Stimulated activated CD4-positive, alpha-beta T cell treated with anti-CD3 and anti-CD28 coated beads, Interleukin-1b, Interleukin-23, amount 100 ng/mL, for 1 hour (primary cell): ENCODE measurements at places on chromosomes 13 and 19.

GRCh38 chr19:33953023-33953422, 156.4 kb downstream of the KCTD15 start:
- DNase-seq: no peak

- no peak for DNase-seq
Observed at GRCh38 chr13:99967869-99968520, 3.6 kb downstream of the ZIC5 start.

DNA sequence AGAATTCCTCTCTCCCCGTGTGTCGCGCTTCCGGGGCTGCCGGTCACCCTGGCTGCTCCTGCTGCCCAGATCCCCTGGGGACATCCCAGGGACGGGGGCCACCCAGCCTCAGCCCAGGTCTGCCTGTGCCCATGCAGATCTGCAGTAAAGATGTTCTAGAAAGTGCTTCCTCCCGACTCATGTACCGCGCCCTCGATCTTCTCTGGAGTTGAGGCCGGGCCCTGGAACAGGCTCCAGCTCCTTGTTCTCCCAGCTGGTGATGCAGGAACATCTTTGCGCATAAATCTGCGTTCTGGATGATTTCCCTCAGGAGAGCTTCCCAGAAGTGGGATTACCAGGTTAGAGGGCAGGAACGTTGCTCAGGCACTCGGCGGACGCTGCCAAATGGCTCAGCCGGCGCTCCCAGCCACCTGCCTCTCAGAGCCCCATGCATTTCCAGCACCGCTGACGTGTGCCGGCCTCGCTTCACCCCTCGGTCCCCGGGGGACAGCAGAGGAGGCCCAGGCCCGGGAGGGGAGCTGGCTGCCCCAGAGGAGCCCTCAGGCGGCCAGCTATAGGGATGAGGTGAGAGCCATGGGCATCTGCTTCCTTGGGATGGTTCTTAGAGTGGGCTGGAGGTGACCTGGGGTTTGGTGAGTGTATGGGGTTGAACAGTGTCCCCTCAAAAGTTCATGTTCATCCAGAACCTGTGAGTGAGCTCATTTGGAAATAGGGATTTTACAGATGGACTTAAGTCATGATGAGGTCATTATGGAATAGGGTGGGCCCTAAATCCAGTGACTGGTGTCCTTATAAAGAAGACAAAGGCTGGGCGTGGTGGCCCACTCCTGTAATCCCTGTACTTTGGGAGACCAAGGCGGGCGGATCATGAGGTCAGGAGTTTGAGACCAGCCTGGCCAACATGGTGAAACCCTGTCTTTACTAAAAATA, 42.6 kb downstream of the CRTC1 start:
- DNase-seq: no peak

DNA sequence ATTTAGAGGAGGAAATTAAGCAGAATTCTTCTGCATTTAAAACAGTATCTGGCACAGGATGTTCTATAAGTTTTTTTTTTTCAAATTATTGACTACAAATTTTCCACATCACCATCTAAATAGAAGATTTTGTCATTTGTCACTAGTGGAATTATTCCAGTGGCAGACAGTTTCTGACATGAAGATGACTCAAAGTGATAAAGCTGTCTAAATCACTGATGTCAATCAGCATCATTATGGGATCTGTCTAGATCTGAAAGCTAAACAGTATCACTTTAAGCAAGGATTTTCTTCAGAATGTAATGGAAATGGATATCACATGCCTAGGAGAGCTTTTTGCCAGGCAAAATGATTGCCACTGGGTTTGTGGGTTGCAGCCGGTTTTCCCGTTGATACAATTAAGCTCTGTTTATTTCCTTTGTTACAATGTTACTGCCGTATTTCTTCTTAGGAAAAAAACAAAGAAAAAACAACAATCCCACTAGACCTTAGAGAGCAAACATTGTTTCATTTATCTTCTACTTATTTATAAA, 1657.0 kb upstream of the PRR20A start:
- DNase-seq: no peak

DNA sequence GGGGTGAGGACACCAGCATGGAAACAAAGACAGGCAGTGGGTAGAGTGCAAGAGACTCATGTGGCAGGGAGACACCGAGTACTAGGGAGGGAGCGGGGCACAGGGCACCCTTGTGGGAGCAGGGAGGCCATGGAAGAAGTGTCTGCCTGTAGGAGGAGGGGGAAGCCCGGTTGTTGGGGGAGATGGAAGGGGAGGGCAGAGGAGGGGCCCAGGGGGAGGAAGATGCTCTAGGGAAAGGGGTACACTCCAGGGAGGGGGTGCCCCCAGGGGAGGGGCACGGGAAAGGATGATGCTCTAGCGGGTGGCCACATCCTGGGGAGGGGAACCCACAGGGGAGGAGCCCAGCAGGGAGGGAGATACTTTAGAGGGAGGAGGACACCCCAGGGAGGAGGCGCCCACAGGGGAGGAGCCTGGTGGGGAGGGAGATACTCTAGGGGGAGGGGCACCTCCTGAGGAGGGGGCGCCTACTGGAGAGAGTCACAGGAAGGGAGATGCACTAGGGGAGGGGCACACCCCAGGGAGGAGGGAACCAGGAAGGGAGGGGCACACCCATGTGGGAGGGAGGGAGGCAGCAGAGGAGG, 24.9 kb downstream of the CPAMD8 start:
- no peak for DNase-seq

GRCh38 chr13:73216381-73216831, 157.6 kb downstream of the KLF5 start:
- no peak for DNase-seq

DNA sequence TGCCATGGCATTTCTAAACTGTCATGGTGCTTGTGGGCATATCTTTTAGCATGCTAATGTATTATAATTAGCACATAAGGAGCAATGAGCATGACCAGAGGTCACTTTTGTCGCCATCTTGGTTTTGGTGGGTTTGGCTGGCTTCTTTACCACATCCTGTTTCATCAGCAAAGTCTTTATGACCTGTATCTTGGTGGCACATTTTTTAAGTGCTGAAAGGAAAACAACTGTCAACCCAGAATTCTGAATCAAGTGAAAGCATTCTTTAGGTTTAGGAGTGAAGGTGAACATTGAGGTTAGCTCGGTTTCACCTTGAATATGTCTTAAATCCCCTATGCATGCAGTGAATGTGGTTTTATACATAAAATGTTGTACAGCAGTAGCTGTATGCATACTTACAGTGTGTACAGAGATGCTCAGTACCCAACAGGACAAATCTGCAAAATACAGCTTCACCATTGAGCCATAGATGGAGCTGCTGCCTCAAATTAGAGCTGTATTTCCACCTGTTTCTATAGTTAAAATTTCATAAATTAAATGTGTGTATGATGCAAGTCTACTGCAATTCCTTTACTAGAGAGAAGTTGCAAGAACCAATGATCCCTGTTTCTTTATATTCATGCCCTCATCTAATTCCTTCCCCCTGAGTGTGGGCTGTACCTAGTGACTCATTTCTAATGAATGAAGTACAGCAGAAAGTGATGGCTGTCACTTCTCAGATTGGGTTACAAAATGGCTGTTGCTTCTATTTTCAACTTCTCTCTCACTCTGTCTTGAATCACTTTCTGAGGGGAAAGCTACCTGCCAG, 25.2 kb upstream of the IGSF23 start:
- no peak for DNase-seq

DNA sequence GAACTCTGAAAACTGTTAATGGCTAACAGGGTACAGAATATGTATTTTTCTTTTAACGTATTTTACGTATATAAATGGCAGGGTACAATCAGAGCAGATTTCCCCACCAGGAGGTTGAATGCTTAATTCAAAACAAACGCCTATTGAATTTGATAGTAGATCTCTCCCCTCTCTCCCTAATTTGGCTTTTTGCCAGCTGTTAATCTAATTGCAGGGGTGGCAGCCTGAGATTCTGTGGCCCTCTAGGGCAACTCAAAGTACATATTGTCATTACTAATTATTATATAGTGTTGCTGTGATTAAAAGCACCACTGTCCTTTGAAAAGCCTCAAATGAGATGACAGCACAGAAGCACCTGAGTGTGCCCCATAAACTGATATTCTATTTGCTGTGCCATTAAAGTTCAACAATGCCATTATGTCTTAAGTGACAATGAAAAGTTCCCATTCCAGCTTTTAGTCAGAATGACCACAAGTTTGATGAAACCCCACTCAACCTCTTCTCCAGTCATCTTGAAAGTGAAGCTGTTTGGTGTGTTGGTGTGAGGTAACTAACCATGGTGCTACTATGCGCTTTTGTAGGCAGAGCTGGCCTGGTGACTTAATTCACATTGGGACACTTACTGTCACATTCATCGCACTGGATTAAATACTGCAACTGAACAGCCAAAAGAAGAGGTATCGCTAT, 351.4 kb downstream of the KCNRG start:
- no peak for DNase-seq

- DNase-seq: no peak
Observed at GRCh38 chr13:41137241-41137640, 4.6 kb upstream of the KBTBD6 start.
